ENCODE measurements at places on chromosomes 6 and 20. TPM values are rescaled to one million over a fixed set of nuclear protein-coding genes. Genes with fewer than 3 reads are reported as not detected.
A peak's percentile ranks its signal among the peaks of the same experiment; 100 is the strongest.

DNA sequence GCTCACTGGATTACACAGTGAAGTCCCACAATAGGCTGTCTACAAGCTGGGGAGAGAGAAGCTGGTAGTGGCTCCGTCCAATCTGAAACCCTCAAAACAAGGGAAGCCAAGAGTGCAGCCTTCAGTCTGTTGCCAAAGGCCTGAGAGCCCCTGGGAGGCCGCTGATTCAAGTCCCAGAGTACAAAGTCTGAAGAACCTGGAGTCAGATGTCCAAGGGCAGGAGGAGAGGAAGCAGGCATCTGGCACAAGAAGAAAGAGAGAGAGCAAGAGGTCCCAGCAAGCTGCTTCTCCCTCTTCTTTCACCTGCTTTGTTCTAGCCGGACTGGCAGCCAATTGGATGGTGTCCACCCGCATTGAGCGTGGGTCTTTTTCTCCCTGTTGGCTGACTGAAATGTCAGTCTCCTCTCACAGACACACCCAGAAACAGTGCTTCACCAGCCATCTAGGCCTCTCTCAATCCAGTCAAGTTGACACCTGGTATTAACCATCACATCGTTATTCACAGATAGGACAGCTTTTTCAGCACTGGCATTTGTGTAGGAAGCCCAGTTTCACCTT is 51.2 kb downstream of the CRYBG1 start:
- DNase-seq = no peak

GRCh38 chr6:169391473-169392071 is 137.9 kb upstream of the THBS2 start:
- no peak for DNase-seq

GRCh38 chr6:1082285-1082935 is 229.5 kb upstream of the FOXQ1 start:
- no peak for DNase-seq

- no peak for DNase-seq
Observed at GRCh38 chr6:139753198-139753861, 378.9 kb upstream of the CITED2 start.

DNA sequence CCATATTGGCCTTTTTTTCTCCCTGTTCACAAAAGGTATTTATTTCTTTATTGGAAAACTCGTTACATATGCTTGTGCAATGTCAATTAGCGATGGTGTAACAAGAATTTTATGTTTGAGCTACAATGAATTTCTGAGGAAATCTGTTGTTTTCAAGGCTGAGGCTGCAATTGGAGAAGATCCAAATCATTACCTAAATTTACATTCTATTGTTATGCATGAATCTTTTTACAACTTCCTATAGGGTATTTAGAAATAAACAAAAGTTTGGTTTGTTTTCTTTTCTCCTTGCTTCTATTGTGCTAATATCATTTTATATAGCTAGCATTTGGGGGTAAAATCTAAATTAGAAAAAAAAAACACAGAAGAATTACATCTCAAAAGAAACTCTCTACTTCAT is 34.7 kb upstream of the NKAIN2 start:
- DNase-seq = no peak

YIPF3 gene
- 121 TPM for total RNA-seq

- no peak for DNase-seq
Observed at GRCh38 chr20:19992996-19993908, 23.9 kb upstream of the NAA20 start.

GRCh38 chr20:10619427-10619826 is 54.4 kb downstream of the JAG1 start:
- DNase-seq = no peak

DNA sequence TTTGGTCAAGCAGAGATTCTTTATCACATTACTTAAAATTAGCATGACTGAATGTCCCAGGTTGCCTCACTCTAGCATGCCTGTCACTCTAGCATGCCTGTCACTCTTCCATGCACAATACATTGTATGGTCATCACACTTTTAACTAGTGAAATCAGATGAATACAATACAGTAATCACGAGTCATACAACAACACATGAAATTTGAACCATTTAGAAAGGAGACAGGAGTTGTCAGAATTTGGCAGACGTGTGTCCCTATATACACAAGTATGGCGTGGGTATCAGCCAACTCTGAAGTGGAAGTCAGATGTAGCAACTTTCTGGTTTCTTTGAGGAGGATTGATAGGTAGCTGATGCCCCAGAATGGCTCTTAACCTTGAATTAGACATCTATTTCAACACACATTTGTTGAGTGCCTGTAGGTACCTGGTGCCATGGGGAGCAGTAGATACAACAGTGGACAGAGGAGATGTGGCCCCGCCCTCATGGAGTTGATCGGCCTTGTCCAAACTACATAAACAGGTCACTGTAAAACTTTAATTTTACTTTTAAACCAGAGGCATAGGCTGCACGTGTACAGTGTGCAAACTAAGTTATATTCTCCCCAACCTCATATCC is 116.1 kb upstream of the TIAM2 start:
- DNase-seq = no peak

GRCh38 chr6:26162399-26162798 is 75.2 kb downstream of the HFE start:
- DNase-seq = no peak

SCUBE3 gene
- total RNA-seq = 35.3 TPM

- DNase-seq = no peak
Observed at GRCh38 chr6:126195625-126196236, 144.2 kb upstream of the CENPW start.

DNA sequence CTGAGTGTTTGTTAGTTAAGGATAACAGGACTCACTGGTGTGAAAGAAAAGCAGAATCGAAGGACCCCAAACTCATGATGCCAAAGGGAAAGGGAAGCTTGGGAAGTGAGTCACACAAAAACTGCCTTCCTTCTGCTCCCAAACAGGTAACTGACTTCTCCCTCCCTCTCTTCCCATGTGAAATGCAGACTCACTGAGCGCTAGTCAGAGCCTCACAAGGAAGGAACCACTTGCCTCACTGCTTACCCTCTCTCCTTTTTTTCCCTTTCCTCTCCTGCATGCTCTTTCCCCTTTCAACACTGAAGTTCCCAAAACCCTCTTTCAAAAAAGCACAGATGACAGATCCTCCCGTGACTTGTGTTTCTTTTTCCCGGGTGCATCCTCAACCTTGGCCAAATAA is 56.4 kb downstream of the LYRM4 start:
- DNase-seq = no peak

GRCh38 chr6:56524891-56525703 is 117.6 kb downstream of the DST start:
- DNase-seq = no peak

GRCh38 chr6:74170118-74170517 is 474.1 kb downstream of the CD109 start:
- DNase-seq = no peak

DNA sequence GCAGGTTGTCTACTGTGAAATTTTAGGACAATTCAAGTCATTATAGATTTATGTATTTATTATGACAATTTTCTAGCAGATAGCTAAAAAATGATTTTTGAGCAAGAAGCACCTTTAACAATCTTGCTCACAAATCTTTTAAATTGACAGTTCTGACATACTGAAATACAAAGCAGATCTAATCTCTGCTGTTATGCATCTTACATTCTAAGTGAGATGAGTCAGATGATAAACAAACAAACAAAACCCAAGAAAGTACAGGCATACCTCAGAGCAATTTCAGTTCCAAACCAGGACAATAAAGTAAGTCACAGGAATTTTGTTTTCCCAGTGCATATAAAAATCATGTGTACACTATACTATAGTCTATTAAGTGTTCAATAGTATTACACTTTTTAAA is 430.7 kb upstream of the PTCHD4 start:
- no peak for DNase-seq

- no peak for DNase-seq
Observed at GRCh38 chr6:145749632-145750031, 14.3 kb upstream of the EPM2A start.

GRCh38 chr6:42279144-42279781 is 61.6 kb upstream of the MRPS10 start:
- no peak for DNase-seq

FRS3 gene
- total RNA-seq = 6.3 TPM

CST7 gene
- not detected for total RNA-seq

BMP2 gene
- total RNA-seq = 17.6 TPM

GRCh38 chr6:46290421-46291274 is 119.9 kb upstream of the ENPP5 start:
- DNase-seq = no peak

GRCh38 chr6:1164600-1164999 is 147.3 kb upstream of the FOXQ1 start:
- no peak for DNase-seq

DNA sequence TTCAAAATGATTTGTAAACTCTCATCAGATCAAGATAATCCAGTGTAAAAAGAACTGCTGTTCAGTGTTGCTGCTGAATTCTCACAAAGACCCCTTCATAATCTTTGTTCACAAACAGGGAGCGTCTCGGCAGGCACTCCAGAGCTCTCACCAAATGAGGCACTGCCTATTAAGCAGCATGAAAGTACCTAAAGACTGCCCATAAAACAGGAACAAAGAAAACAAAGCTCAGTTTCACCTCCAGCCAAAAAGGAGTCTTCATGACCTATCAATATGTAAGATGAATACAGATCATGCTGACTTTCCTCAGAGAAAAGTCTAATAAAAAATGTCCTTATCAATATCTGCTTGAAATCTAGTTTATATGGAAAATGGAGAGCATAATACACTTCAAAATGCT is 41.8 kb downstream of the GPR63 start:
- DNase-seq = no peak

EPPIN gene
- total RNA-seq = not detected

ADGRG6 gene
- total RNA-seq = 139 TPM

GRCh38 chr6:73109659-73110058 is 115.6 kb downstream of the KHDC1L start:
- DNase-seq = no peak

DNA sequence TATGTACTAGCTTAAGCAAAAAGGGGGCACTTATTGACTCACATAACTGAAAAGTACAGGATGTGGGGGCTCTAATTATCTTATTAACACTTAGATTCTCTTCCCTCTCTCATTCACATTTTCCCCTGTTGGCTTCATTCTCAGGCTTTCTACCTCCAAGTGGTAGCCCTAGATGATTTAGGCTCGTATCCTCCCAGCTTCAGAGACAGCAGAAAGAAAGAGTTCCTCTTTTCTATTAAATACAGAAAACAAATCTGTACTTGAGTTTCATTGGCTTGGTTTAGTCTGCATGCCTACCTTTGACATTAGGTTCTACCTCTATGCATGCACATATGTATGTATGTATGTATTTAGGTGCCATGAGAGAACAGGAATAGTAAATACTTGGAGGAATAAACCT is 15.5 kb upstream of the E2F3 start:
- DNase-seq = no peak

DNA sequence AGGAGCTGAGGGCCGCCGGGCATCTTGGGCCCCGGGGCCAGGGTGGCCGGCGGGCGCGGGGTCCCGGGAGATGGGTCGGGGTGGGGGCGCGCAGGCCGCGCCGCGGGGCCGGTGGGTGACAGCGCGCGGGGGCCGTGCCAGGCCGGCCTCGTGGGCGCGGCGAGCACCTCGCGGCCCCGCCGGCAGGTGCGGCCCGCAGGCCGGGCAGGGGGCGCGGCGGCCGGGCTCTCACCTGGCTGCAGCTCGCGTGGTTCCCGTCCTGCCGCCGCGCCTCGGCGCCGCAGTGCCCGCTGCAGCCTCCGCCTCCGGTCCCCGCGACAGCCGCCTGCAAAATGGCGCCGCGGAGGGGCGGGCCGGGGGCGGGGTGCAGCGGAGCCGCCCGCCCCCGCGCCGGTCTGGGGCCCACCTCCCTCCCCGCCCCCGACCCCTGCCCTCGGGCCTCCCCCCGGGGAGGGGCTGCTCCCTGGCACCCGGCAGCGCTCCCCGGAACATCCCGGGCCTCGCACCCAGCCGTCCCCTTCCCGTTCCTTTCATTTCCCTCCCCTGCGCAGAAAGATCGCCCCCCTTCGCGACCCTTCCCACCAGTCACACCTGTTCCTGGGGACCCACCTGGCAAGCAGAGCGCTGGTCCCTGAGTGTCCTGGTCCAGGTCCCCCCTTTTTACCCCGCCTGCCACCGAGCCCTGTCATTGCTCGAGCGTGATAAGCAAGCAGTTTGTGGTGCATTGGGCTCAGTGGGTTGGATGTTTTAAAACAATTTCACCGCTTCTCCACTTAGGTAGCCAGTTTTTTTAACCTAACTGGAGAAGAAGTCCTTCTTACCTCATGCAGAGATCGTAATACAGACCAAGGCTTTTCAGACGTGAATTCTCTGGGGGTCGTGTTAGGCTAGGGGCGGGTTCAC is at the start of gene SLC23A2:
Gene SLC23A2 (minus strand): TSS at position 337 of the 903 bp plus-strand sequence. CDS start 68,948 bp downstream, outside the sequence.
- peak; percentile 32 for DNase-seq

GRCh38 chr6:53214172-53214571 is 65.5 kb upstream of the GCM1 start:
- no peak for DNase-seq

GRCh38 chr6:14143305-14143704 is 25.7 kb downstream of the CD83 start:
- no peak for DNase-seq
